Upper lobe of right lung (tissue), 1 donor: ENCODE measurements at places on chromosomes 6 and 20.

- no peak for DNase-seq
Measured at GRCh38 chr6:52087498-52087999, at the start of gene PKHD1. Gene PKHD1, minus strand, starts transcription at chr6:52087613. Its CDS starts 2,680 bp downstream, at chr6:52084933.

DNA sequence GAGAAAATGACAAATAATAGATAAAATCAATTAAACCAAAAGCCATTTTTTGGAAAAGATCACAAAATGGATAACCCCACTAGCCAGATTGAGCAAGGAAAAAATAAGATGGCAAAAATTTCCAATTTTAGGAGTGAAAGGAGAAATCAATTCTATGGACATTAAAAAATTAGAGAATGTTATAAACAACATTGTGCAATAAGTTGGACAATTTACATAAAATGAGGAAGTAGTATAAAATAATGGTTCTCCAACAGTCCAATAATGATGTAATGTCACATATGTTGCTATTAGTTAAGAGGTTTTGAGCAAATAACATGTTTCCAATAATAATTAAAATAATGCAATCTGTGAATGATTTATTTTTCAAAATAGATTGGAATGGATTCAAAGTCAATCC is 3.1 kb upstream of the SNAP91 start:
- DNase-seq, result no peak

- no peak for DNase-seq
Measured at GRCh38 chr6:12577124-12577850, 139.3 kb upstream of the PHACTR1 start.

GRCh38 chr6:19424853-19425252 is 412.3 kb upstream of the ID4 start:
- no peak for DNase-seq

GRCh38 chr6:39102071-39102820 is 12.7 kb downstream of the SAYSD1 start:
- peak; percentile 66 for DNase-seq

DNA sequence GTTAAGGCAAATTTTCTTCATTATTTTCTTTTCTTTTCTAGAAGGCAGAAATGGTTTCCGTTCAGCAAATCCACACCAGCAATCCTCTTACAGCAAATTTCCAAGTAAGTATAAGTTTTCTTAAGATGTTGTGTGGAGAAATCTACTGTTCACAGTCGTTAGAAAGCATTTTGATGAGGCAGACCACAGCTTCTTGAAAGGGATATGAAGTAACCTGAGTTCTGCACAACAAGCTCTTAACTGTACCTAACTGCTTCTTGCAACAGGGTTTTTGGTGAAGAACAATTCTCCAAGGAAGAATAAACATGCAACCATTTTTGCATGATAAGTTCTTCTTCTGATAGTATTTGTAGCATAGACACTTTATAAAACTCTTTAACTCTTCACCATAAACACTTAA is 45.3 kb upstream of the STXBP5 start:
- no peak for DNase-seq

- no peak for DNase-seq
Measured at GRCh38 chr6:120854583-120854982, 479.7 kb downstream of the TBC1D32 start.

- DNase-seq, result no peak
Measured at GRCh38 chr6:56550301-56550700, 92.4 kb downstream of the DST start.
